ENCODE measurements at places on chromosomes 6 and 20.
A peak's percentile ranks its signal among the peaks of the same experiment; 100 is the strongest.

DNA sequence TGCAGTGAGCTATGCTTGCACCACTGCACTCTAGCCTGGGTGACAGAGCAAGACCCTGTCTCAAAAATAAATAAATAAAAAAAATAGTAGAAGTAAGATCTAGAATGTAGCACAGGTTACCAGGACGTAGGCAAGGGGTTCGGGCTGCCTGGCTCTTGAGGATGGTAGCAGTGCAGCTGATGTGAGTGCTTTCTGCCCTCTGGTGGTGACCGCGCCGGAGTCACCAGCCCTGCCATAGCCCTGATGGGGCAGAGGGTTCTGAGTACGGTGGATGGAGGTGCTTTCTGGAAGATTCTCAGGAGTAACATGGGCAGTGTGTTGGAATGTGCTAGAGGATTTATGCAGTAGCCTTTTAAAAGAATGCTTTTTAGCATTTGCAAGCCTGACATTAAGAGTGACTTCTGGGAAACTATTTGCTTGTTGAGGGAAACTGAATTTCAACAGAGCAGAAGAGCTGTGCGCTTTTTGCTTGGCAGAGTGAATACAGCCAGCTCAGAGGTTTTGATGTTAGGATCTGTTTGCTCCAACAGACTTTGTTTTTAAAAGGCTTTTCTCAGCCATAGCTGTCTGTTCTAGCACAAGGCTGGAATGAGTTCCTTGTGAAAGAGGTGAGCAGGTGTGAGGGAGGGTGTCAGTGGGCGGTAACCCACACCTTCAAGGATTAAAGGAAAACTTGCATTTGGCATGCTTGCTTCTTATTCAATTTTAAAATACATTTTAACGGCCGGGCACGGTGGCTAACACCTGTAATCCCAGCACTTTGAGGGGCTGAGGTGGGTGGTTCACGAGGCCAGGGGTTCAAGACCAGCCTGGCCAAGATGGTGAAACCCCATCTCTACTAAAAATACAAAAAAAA lies 65.9 kb downstream of the PTPN1 start:
- peak; percentile 82 for DNase-seq

DNA sequence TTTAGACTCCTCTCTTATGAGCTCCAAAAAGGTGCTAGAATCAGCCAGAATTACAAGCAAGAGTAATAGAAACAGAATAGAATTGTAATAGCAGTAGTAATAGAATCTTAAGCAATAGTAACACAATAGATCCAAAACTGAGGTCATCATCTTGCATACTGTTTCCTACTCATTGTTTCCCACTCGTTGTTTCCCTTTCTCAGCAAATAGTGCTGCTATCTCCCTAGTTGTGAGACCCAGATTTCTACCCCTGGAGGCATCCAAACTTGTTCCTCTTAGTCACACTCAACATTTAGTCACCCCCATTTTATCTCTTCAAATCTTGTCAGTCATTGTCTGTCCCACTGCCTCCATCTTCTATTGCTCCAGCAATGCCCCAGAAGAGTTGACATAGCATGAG lies 356.9 kb upstream of the MARCKS start:
- no peak for DNase-seq

GRCh38 chr6:111831408-111831807 lies 41.8 kb downstream of the FYN start:
- DNase-seq: no peak

DNA sequence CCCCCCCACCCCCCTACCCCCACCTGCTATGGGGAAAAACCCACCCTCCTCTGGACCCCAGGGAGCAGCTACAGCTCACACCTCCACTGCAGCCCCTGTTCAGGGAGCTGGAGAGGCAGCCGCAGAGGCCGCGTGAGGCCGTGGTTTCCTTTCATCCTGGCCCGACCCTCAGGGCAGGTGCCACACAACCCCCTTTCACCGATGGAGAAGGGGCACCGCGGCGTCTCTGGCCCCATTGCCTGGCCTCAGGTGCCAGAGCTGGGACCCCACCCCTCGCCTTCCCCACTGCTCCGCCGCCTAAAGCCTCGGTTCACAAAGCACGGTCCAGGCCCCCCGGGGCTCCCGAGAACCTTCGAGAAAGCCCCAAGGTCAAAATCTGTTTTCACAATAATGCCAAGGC lies 11.8 kb upstream of the KCNQ2 start:
- DNase-seq: no peak

GRCh38 chr6:144347933-144348332 lies 62.8 kb downstream of the UTRN start:
- no peak for DNase-seq

- DNase-seq: no peak
These were observed 20.9 kb upstream of the POM121L2 start for GRCh38 chr6:27332692-27333641.

Measured in Karpas-422 (cell line).